Stimulated activated CD8-positive, alpha-beta memory T cell treated with anti-CD3 and anti-CD28 coated beads, Interleukin-2, amount 100 ng/mL, for 1 hour (primary cell): ENCODE measurements at places on chromosomes 5 and 9.

- DNase-seq = no peak
Observed at GRCh38 chr9:113219186-113219936, 1.7 kb downstream of the FKBP15 start.

DNA sequence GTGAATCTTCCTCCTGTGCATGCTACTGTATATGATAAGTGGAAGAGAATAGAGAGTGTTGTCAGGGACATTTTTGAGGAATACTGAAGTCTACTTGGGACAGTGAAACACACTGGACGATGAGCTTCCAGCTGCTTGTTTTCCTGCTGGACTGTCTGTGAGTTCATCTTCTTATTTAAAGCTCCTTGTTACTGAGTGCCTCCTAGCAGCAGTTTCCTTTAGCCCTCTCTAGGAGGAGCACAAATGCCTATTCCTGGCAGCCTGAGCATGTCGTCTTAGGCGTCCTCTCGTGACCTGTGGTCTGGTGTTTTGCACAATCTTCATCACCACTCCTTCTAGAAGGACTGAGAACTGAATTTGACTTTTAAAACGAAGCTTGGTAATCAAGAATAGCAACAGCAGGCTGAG lies 43.8 kb downstream of the ANKRD33B start:
- DNase-seq = no peak

- DNase-seq = no peak
Observed at GRCh38 chr5:59648038-59648831, 245.3 kb downstream of the PDE4D start.

GRCh38 chr5:111699976-111700375 lies 57.0 kb downstream of the NREP start:
- no peak for DNase-seq
